MCF 10A (cell line): ENCODE measurements at places on chromosomes 3 and 15. TPM values are rescaled to one million over a fixed set of nuclear protein-coding genes. Genes with fewer than 3 reads are reported as not detected.

Gene SH2D7
- not detected in 2 replicates for total RNA-seq

Gene DCUN1D1
- total RNA-seq = 39.1 and 50.1 TPM in 2 replicates

- DNase-seq = no peak
Measured at GRCh38 chr3:59658866-59659265, 609.0 kb upstream of the CFAP20DC start.

- DNase-seq = peak; percentile 92
Measured at GRCh38 chr3:33211444-33211843, 7.2 kb downstream of the SUSD5 start.

GRCh38 chr3:46699676-46700523 lies 1.3 kb upstream of the TMIE start:
- DNase-seq = no peak

GRCh38 chr3:179743913-179744312 lies 91.1 kb downstream of the USP13 start:
- DNase-seq = no peak

GRCh38 chr15:80479191-80479590 lies 75.0 kb downstream of the ARNT2 start:
- no peak for DNase-seq
